ENCODE measurements at places on chromosomes 12 and 14. TPM values are rescaled to one million over a fixed set of nuclear protein-coding genes. Genes with fewer than 3 reads are reported as not detected.
A peak's percentile ranks its signal among the peaks of the same experiment; 100 is the strongest.

Gene SOAT2
- 0.15 TPM for total RNA-seq

Gene INHBC
- not detected for total RNA-seq

Gene SLC25A21
- not detected for total RNA-seq

- DNase-seq = no peak
Observed at GRCh38 chr12:80356097-80356496, 87.9 kb upstream of the PTPRQ start.

DNA sequence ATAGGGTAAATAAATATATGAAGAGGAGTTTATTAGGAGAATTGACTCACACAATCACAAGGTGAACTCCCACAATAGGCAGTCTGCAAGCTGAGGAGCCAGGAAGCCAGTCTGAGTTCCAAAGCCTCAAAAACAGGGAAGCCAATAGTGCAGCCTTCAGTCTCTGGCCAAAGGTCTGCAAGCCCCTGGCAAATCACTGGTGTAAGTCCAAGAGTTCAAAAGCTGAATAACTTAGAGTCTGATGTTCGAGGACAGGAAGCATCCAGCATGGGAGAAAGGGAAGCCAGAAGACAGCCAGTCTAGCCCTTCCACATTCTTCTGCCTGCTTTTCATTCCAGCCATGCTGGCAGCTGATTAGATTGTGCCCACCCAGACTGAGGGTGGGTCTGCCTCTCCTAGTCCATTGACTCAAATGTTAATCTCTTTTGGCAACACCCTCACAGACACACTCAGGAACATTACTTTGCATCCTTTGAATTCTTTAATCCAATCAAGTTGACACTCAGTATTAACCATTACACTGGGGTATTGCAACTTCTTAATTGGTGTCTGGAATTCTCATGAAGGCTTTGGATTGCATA is 736.5 kb upstream of the LMO3 start:
- no peak for DNase-seq

DNA sequence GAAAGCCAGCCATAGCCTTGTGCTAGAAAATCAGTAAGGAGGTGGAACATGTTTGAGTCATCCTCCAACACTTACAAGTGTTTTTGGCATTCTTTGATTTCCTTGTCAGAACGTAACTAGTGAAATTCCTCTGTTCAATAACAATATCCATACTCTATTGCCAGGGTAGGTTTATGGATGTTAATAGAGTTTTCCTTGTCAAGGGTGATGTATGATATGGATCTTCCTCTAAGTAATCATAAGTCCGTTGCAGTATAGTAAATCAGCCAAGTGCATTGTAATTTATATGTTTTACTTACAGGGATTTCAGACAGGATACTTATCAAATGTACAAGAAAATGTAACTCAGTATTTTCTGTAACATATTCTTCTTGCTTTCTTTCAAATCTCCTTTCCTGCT is 19.4 kb downstream of the NAV3 start:
- DNase-seq = no peak

- DNase-seq = no peak
Observed at GRCh38 chr12:131920157-131920508, 8.9 kb upstream of the PUS1 start.

DNA sequence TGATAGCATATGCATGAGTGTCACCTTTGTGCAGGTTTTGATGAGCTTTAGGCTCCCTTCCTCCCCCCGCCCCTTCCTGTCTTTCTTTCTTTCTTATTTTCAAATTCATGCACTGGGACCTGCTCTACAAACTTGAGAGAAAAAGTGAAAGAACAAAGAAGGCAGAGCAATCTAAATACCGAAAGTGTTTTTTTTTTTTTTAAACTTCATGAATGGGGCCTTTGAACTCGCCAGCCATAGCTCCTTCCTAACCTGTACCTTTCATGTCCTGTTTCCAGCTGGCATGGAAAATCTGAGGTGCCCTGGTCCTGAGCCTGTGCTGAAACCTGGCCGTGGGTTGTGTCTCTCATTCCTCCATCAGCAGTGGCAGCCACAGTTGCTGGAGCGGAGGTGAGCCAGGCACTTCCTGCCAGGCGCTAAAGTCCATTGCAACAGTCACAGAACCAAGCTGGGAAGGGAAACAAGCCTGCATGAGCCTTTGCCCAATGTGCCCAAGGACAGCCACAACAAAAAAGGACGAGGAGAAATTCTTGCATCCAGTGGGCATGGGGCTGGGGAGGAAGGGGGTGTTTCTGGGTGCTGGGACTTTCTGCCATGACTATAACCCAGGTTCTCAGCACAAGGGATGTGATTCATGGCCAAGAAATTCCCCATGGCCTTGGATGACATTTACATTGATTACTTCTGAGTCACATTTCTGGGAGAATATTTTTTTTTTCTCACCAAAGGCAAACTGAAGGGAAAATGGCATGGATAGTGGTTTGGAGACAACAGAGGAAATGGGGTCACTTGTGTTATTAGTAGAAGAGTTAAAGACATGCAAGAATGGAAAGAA is 102.7 kb downstream of the TMEM30B start:
- peak; percentile 43 for DNase-seq

Measured in HT-29 (cell line).